ENCODE measurements at places on chromosomes 13 and 19.

DNA sequence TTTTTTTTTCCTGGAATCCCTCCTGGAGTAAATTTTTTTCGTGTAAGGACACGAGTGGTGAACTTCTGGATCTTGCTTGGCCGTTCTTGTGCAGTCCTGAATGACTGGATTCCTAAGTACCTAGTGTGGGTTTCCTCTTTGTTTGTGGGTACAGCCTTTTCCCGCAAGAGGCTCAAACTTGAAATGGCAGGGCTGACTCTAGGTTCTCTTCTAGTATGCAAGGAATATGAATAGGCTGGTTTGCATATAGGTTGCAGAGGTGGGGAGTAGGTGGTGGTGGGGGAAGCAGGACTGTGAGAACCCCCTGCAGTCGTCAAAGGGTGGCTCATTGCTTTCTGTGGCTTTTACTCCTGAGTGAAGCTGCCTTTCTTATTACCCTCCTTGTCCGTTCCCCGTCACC lies 13.6 kb downstream of the UBAC2 start:
- peak; percentile 70 for DNase-seq

DNA sequence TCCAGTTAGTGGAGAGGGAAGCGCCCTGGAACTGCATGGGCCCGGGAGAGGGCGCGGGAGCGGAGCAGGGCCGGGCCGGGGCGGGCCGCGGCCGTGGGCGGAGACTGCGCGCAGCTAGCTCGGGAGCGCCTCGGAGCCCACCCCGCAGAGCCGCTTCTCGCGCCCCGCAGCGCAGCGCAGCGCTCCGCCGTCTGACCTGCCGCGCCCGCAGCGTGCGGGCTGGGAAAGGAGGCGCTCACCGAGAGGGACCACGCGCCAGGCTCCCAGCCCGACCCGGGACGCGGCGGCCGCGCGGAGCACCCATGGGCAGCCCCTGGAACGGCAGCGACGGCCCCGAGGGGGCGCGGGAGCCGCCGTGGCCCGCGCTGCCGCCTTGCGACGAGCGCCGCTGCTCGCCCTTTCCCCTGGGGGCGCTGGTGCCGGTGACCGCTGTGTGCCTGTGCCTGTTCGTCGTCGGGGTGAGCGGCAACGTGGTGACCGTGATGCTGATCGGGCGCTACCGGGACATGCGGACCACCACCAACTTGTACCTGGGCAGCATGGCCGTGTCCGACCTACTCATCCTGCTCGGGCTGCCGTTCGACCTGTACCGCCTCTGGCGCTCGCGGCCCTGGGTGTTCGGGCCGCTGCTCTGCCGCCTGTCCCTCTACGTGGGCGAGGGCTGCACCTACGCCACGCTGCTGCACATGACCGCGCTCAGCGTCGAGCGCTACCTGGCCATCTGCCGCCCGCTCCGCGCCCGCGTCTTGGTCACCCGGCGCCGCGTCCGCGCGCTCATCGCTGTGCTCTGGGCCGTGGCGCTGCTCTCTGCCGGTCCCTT lies at the start of gene MLNR:
Gene MLNR, plus strand, starts transcription at position 303 of the 820 bp plus-strand sequence. Its CDS starts 0 bp downstream, at position 303.
- DNase-seq = peak; percentile 60

- DNase-seq = no peak
Measured at GRCh38 chr13:40571338-40571963, 95.0 kb downstream of the FOXO1 start.

DNA sequence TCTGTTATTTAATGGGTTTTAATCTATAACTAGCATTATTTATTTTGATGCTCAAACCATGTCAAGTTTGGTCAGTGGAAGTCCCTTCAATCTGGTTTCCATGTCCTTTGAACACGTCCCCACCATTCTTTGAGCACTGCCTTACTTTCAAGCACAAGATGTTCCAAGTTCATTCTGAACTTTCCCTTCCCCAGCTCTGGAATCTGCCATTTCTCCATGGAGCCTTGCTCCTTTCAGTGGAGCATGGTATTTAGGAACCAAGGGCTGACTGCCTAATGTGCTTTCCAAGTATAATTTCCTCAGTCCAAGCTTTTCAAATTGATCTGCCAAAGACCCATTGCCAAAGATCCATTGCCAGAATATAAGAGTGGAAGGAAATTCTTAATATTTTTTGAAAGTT lies 1.1 kb upstream of the ZNF546 start:
- no peak for DNase-seq

DNA sequence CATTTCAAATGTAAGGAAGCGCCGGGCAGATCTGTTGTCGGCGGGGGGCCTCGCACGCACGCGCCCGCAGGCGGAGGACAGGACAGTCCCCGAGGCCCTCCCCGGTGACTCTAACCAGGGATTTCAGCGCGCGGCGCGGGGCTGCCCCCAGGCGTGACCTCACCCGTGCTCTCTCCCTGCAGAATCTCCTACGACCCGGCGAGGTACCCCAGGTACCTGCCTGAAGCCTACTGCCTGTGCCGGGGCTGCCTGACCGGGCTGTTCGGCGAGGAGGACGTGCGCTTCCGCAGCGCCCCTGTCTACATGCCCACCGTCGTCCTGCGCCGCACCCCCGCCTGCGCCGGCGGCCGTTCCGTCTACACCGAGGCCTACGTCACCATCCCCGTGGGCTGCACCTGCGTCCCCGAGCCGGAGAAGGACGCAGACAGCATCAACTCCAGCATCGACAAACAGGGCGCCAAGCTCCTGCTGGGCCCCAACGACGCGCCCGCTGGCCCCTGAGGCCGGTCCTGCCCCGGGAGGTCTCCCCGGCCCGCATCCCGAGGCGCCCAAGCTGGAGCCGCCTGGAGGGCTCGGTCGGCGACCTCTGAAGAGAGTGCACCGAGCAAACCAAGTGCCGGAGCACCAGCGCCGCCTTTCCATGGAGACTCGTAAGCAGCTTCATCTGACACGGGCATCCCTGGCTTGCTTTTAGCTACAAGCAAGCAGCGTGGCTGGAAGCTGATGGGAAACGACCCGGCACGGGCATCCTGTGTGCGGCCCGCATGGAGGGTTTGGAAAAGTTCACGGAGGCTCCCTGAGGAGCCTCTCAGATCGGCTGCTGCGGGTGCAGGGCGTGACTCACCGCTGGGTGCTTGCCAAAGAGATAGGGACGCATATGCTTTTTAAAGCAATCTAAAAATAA lies 18.2 kb downstream of the IL17D start:
- peak; percentile 41 for DNase-seq

DNA sequence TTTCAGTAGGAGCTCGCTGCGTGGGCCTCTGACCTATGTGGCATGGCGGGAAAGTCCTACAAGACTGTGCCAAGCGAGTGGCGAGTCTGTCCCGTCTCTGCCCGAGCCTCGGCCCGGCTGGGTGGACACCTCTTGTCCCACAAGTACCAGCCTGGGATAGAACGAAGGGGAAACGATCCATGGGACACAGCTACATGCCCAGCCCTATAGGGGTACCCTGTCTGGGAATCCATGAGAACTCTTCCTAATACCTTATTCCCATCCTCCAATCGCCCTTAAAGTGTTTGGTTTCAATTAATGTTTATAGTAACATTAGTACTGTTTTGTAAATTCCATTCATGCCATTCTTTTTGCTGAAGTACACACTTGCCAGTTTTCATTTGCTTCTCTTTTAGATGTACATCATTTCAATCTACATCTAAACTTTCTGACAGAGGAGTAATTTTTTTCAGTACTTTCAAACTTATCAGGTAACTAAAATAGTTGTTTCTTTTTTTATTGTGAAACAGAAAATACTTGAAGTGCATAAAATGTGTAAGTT lies 667 bp upstream of the ZNF790 start:
- DNase-seq = no peak

- no peak for DNase-seq
Measured at GRCh38 chr19:18833849-18834643, 2.3 kb downstream of the UPF1 start.

GRCh38 chr13:26943748-26944147 lies 183.2 kb upstream of the GPR12 start:
- no peak for DNase-seq

- DNase-seq = no peak
Measured at GRCh38 chr13:36913463-36913862, 6.6 kb downstream of the SMAD9 start.

DNA sequence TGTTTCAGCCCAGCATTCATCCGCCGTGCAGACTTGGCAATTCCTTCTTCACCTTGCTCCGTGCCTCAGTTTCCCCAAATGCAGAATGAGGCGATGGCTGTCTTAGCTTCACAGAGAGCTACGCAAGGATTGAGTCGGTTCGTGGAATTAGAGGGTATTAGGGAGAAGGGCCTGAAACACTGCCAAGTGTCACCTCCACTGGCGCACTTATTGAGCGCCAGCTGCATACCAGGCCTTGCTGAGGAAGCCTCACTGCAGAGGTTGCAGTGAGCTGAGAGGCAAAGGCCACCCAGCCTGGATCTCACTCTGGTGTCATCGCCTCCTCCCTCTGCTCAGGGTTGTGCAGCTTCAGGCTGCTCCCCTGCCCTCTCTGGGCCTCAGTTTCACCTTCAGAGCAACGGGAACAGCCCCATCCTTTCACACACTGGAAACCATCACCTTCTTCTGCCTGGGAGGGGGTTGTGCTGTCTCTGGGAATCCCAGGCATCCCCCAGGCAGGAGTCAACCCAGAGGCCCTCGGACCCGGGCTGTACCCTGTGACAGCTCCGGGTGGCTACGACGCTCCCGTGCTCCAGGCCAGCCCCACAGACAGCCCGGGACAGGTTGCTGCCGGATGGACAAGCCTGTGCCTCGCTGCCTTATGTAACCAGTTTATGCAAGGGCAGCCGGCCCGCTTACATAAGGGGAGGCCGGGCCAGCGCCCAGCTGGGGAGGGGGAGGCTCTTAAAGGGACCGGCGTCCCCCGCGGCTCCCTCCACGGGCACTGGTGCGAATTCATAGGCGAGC lies 31.9 kb downstream of the NFIC start:
- DNase-seq = no peak

- no peak for DNase-seq
Measured at GRCh38 chr13:40275636-40276035, 390.8 kb downstream of the FOXO1 start.
